Esophagus muscularis mucosa (tissue), 4 donors: ENCODE measurements at places on chromosomes 13 and 19.

- DNase-seq, result no peak
- no peaks in the 10 kb centered on the region for H3K27me3 ChIP-seq
- no peak overlapping the region for H3K4me3 ChIP-seq
- H3K27ac ChIP-seq, result no peak overlapping the region
- H3K36me3 ChIP-seq, result peaks cover 5% of the 10 kb centered on the region
These were observed 125.9 kb downstream of the MIPEP start for GRCh38 chr13:23763318-23763717.

- H3K27ac ChIP-seq, result peak overlapping the region; percentile 91
- peaks cover 100% of the 10 kb centered on the region for H3K4me1 ChIP-seq
- peak overlapping the region; percentile 27 for H3K4me3 ChIP-seq
- DNase-seq, result no peak
- no peaks in the 10 kb centered on the region for H3K36me3 ChIP-seq
- H3K27me3 ChIP-seq, result no peaks in the 10 kb centered on the region
These were observed 42.8 kb upstream of the NPAS1 start for GRCh38 chr19:46976845-46977320.

DNA sequence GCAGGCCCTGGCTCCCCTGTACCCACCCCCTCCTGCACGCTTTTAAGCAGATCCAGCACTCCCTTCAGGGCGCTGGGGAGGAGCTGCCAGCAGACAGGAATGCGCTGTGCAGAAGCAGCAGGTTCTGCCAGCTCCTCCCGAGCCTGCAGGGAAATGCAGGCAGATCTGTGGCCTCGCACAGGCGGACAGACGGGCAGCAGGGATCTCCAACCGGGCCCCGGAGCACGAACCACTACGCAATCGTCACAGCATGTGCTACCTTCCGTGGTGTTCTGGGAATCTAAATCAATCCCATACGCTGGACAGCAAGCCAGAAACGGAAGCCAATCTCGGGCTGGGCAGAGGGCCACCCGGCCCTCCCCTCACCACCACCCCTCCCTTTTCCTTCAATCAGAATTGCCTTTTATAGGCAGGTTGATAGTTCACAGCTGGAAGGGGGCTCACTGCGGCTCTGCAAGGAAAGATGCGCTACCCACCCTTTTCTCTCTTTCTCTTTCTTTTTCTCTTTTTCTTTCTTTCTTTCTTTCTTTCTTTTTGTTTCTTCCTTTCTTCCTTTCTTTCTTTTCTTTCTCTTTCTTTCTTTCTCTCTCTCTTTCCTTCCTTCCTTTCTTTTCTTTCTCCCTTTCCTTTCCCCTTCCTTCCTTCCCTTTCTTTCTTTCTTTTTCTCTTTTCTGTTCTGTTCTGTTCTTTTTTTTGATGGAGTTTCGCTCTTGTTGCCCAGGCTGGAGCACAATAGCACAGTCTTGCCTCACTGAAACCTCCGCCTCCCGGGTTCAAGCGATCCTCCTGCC, 99.9 kb downstream of the GNG7 start:
- DNase-seq, result peak; percentile 97
- no peaks in the 10 kb centered on the region for H3K27me3 ChIP-seq
- no peaks in the 10 kb centered on the region for H3K36me3 ChIP-seq
- H3K4me3 ChIP-seq, result peak overlapping the region; percentile 55

- peak; percentile 96 for DNase-seq
- H3K27me3 ChIP-seq, result no peaks in the 10 kb centered on the region
- peak overlapping the region; percentile 83 for H3K27ac ChIP-seq
These were observed 56.2 kb downstream of the USPL1 start for GRCh38 chr13:30673669-30674521.

- no peak overlapping the region for H3K4me3 ChIP-seq
- no peak for DNase-seq
- no peak overlapping the region for H3K27ac ChIP-seq
- H3K4me1 ChIP-seq, result no peaks in the 10 kb centered on the region
These were observed 343.7 kb downstream of the SPRY2 start for GRCh38 chr13:79997244-79997643.

DNA sequence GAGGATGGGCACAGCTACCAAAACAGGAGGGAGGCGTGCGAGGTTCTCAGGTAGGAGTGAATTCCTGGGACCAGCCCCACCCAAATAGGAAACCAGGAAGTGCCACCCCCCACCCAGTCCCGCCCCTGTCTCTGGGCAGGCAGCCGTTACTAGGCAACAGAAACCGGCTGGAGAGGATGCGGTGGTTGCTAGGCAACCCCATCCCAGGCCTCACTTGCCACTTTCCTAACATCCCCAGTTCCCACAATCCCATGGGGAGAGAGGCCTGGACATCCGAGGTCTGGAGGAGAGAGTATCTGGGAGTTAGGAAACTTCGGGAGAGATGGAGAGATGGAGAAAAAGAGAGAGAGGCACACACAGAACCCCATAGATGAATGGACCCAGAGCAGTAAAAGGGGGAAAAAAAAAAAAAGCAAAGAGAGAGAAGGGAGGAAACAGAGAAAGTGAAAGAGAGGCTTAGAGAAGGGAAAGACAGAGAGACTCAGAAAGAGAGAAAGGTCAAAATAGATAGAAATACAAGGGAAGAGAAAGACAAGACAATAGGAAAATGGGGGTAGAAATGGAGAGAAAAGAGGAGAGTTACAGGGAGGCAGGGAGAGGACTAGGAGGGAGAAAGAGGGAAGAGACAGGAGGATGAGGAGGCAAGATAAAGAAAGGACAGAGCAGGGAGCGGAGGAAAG, 3.8 kb downstream of the GRIK5 start:
- no peak for DNase-seq
- no peaks in the 10 kb centered on the region for H3K27me3 ChIP-seq
- H3K27ac ChIP-seq, result no peak overlapping the region

DNA sequence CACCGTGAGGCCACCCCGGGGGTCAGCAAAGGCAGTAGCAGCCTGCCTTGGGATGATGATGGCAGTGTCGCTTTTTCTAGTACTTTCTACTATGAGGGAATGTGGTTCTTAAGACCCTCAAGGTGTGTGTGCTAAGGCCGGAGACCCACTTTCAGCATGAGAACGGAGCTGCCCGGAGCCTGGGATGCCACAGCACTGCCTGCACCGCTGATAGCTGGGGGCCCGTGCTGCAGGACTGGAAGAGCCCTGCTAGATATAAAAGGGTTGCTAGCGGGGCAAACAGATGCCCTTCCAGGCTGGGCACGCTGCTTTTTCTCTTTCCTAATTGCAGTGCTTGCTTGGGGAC, 14.5 kb downstream of the PLIN4 start:
- H3K36me3 ChIP-seq, result peaks cover 99% of the 10 kb centered on the region
- no peaks in the 10 kb centered on the region for H3K27me3 ChIP-seq
- H3K4me3 ChIP-seq, result no peak overlapping the region
- peaks cover 4% of the 10 kb centered on the region for H3K4me1 ChIP-seq
- no peak overlapping the region for H3K27ac ChIP-seq

GRCh38 chr19:28036486-28036885, 1176.5 kb downstream of the UQCRFS1 start:
- H3K27ac ChIP-seq, result no peak overlapping the region
- no peak overlapping the region for H3K4me3 ChIP-seq
- H3K4me1 ChIP-seq, result no peaks in the 10 kb centered on the region
- peak; percentile 8 for DNase-seq
- H3K27me3 ChIP-seq, result no peaks in the 10 kb centered on the region
- H3K36me3 ChIP-seq, result no peaks in the 10 kb centered on the region

DNA sequence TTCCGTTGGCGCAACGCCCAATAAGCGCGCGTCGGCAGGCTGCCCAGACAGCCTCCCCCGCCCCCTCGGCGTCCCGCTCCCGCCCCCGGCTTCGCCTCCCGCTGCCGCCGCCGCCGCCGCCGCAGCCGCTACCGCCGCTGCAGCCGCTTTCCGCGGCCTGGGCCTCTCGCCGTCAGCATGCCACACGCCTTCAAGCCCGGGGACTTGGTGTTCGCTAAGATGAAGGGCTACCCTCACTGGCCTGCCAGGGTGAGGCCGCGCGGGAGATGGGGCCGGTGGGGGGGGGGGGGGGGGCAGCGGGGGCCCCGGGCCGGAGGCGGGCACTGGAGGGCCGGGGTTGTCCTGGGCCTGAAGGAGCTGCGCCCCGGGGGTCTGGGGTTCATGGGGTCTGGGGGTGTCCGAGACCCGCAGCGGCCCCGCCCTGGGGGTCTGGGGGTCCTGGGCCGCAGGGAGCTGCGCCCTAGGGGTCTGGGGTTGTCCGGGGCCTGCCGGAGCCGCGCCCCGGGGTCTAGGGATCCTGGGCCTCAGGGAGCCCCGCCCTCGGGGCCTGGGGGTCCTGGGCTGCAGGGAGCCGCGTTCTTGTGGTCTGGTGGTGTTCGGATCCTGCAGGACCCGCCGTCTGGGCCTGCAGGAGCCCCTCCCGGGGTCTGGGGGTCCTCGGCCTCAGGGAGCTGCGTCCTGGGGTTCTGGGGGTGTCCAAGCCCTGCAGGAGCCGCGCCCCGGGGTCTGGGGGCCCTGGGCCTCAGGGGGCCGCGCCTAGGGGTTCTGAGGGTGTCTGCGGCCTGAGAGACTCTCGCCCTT, at the start of gene HDGFL2:
Gene HDGFL2, plus strand, starts transcription at position 124 of the 801 bp plus-strand sequence. Its CDS starts 54 bp downstream, at position 178.
- H3K4me3 ChIP-seq, result peak within 1 kb of the TSS; percentile 84
- no peak for DNase-seq
- H3K27ac ChIP-seq, result peak within 1 kb of the TSS; percentile 88
- H3K36me3 ChIP-seq, result peaks cover 14% of the 10 kb centered on the region
- H3K27me3 ChIP-seq, result no peaks in the 10 kb centered on the region
